Activated naive CD8-positive, alpha-beta T cell treated with anti-CD3 and anti-CD28 coated beads, Interleukin-2, amount 10 ng/mL, durations not matched to agents 7 days and 5 days (primary cell): ENCODE measurements at places on chromosomes 2 and 18.

GRCh38 chr2:150136401-150136800, 351.1 kb downstream of the RND3 start:
- DNase-seq: no peak

DNA sequence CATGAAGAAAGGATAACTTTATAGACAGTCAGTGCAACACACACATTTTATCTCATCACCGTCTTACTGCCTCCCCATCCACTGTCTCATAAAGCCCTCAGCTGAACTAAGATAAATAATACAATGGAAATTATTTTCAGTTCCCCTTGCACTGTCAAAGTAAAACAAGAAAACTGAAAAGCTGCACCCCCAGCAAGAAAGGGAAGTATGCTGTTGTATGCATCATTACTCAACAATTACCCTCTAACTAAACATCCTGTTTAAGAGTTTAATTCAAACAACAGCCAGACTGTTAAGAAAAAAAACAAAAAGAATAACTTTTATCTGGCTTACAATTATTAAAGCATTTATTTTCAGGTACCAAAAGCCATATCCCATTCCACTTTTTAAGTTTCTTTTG, 25.0 kb downstream of the MPPE1 start:
- DNase-seq: no peak

- DNase-seq: peak; percentile 63
Measured at GRCh38 chr2:170930131-170930990, 1.3 kb downstream of the GORASP2 start.

DNA sequence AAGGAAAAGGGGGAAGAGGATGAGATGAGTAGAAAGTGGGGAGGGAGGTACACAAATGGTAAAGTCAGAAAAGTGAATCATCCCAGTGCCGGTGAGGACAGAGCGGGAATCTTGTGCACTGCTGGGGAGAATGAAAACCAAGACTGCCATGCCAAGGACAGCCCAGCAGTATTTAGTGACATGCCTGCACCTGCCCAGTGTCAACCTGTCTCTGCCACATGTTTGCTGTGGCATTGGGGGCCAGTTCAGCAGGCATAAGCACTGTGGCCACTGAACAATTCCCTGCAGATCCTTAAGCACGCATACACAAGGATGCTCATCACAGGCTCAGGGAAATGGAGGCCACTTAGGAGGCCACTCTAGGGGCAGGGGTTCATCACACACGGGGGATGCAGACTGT, 5.2 kb upstream of the KCNK3 start:
- no peak for DNase-seq

GRCh38 chr2:101296371-101296770, 12.1 kb downstream of the RNF149 start:
- DNase-seq: no peak

- no peak for DNase-seq
Measured at GRCh38 chr18:59686260-59686659, 11.0 kb downstream of the CCBE1 start.

- no peak for DNase-seq
Measured at GRCh38 chr2:151904807-151905206, 76.6 kb upstream of the ARL5A start.

GRCh38 chr18:46073474-46074331, 1.6 kb upstream of the PSTPIP2 start:
- DNase-seq: no peak

- DNase-seq: no peak
Measured at GRCh38 chr2:3940661-3941060, 237.3 kb downstream of the DCDC2C start.

DNA sequence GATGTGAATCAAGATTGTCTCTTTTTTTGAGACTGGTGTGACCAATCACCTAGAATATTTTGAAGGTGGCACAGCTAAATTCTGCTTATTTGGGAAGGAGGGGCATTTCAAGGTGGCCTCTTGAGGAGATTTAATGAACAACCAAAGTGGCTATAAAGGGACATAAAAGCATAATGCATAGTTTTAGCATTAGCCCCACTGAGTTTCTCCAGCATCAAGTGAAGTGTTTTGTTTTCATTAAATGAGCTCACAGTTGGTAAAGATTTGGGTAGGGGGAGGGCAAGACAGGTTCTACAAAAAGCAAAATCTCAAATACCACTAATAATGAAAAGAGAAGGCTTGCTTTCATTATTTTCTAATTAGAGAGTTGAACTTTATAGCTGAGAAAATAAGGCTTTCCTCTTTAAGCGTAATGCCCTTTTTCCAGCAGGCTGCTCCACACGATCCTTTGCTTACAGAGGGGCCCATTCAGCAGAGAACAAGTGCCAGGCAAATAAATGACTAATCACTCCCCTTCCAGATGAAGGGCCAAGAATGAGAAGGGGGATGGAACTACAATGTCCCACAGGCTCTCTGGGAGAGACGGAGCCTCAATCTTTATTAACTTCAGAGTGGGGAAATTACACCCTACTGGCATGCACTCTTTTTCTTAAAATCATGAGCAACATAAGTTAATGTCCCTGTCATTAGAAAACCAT, 35.9 kb downstream of the LHCGR start:
- no peak for DNase-seq

DNA sequence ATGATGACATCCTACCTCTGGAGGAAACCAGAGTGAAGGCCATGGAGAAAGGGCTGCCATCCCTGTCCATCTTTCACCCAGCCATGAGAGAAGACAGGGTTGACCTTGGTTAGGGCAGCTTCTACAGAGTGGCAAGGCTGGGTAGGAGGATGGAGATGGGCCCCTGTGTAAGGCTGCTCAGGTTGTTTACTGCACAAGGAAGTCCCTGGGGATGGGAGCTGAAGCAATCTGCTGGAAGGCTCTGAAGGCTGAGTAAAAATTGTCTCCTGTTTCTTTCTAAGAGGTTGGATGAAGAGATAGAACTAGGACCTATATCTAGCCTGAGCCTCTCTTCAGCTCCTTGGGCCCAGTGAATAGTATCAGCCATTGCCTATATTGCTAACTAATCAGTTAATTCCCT, 14.4 kb downstream of the ELMOD3 start:
- no peak for DNase-seq

- no peak for DNase-seq
Measured at GRCh38 chr2:15787535-15788454, 152.6 kb upstream of the MYCN start.

DNA sequence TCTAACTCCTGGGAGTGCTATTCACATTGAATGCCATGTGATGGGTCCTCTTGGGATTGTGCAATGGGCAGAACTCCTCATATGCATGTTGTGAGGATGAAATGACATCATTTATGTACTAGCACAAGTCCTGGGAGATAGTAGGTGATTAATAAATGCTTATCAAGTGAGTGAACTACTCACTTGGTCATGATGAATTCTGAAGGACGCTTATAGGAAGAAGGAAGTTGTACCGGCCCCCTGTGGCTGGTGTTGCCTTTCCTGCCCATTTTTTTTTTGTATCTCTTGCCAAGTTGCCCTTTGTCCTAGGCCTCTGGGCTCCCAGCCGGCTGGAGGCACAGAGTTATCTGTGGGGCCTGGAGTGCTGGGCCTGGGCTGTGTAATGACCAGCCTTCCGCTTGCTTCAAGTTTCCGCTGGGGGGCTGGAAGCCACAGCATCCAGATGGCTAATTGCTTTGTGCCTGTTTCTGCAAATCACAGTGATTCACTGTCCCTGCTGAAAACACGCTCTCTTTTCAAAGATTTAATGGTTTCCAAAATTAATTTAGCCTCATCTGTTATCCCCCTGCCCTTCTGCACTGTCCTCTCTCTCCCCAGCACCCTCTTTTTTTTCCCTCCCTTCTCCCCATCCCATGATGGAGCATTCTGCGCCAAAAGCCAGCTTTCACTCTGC, 33.7 kb upstream of the MRPL33 start:
- DNase-seq: no peak

DNA sequence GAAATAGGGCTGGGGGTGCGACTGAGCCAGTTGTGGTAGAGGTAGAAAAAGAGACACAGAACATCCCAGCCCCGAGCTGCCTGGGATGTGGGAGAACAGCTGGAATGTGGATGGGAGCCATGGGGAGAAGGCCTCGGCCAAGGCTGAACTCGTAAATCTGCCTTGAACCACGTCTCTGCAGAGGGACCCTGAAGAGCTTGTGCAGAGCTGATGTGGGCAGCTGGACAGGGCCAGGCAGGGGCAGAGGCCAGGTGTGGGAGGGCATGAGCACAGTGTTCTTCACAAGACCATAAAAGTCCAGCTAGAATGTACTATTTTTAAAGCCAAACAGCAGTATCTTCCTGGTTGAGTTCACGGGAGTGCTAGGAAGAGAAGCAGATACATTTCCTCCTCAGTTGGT, 5.7 kb downstream of the TCF23 start:
- DNase-seq: no peak

- DNase-seq: no peak
Measured at GRCh38 chr18:28725876-28726275, 548.9 kb upstream of the CDH2 start.

- no peak for DNase-seq
Measured at GRCh38 chr2:37117566-37117965, 33.2 kb downstream of the GPATCH11 start.
